ENCODE measurements at places on chromosomes 2 and 18.

- no peak for DNase-seq
Measured at GRCh38 chr18:34838669-34839068, 128.6 kb downstream of the DTNA start.

GRCh38 chr2:2566396-2567323, 235.6 kb upstream of the MYT1L start:
- DNase-seq: no peak

GRCh38 chr2:186690786-186691185, 3.1 kb upstream of the FAM171B start:
- no peak for DNase-seq

GRCh38 chr2:74553892-74554819, at the start of the genes DOK1 and LOXL3:
DOK1 (plus strand) TSS chr2:74554720; CDS start chr2:74554755, 35 bp downstream.
LOXL3 (minus strand) TSS chr2:74553942; CDS start chr2:74552634, 1,308 bp downstream.
- peak; percentile 65 for DNase-seq

DNA sequence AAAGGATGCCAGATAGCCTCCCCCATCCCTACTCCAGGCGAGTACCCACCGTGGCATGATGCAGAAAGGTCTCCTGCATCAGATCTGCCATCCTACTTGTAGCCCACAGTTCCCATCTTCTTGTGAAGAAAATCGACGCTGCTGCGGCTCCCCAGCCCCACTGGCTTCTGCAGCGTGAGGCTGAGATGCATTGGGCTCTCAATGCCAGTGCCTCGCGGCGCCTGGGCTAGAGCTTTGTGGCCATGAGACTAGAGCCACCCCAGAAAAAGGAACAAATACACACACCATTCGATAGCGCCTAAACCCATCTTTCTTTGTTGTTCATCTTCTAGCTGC, 2.8 kb downstream of the NOL4 start:
- no peak for DNase-seq

DNA sequence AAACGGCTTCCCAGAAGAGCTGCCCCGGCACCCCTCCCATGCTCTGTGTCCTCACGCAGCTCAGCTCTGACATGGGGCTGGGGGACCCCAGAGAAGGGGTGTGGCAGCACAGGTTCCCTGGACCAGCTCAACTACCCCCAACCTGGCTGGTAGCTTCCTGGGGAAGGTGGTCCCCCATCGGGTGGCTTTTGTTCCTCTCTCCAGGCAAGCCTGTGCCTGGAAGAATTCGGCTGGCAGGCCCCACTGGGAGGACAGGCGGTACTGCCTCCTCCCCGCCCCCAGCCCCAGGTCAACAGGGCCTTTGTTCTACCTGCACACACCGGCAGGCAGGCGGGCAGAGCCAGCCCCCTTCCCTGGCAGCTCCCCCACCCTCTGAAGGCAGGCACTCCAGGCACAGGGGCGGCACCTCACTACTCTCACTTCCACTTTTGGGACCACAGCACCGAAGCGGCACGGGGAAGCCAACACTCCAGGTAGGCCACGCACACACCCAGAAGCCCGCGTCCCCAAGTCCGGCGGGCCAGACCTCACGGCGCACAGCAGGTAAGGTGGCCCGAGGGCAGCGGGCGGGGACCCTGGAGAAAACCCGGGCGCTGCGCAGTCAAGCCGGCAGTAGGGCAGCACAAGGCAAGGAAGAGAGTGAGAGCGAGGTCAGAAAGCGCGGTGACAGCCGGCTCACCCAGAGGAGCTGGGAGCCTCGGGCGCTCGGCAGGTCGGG, 1.3 kb downstream of the HS6ST1 start:
- no peak for DNase-seq

DNA sequence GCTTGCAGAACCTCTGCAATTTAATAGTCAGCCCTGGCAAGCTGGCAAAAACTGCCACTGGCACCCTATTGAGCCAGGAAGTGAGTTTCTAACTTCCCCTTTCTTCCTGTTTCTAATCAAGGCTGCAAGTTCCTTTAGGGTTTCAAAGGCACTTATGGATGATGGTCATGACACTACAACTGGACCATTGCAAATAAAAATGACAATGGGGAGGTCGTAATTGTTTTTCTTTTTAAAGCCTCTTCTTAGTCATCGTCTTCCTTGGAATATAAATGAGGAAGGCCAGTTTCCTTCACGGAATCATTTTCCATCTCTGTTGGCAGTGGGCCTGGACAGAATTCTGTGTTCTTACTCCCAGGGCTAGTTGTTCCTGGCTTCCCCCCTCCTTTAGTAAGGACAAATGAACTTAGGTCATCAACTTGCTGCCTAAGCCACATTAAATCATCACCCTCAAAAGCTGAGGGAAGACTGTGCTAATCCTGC, 35.8 kb downstream of the SH3RF3 start:
- no peak for DNase-seq

DNA sequence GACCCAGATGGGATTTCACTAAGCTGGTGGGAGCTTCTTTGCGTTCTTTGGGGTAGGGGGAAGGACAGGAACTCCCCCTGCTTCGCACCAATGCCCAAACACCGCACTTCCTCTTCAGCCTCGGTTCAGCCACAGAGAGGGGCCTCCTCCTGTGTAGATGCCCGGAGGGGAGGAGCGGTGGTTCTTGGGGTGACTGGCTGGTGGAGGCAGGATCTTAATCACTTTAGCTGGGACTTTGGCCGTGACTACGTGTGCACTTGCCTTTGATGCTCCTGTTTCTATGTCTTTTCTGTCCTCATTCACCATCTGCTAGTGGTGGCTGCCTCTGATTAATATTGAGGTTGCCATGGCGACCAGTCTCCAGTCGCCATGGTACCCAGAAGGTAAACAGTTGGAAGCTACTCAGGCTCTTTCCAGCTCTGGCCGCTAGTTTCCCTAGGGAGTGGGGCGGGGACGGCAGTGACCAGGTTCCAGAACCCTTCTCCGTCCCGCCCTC, 1.9 kb downstream of the CNGA3 start:
- DNase-seq: peak; percentile 14

- no peak for DNase-seq
Measured at GRCh38 chr2:24164416-24164973, 10.4 kb upstream of the FAM228A start.

DNA sequence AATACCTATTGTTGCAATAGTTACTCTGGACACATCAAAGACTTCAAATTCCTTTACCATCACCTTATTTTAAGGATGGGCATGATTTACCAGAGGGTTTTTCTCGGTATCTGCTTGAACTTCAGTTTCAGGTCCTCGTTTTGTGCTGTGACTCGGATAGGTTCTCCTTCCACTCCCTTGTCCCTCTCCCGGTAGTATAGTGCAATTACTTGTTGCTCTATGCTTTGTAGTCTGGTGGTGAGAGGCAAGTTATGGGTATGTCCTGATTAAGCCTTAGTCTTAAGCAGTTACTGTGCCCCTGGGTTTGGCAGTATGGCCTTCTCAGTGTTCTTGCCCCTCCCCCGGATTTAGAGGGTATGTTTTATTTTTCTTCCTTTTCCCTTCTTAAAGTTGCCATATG, 96.6 kb downstream of the RHBDD1 start:
- no peak for DNase-seq
